ENCODE measurements at places on chromosomes 1 and 21.

DNA sequence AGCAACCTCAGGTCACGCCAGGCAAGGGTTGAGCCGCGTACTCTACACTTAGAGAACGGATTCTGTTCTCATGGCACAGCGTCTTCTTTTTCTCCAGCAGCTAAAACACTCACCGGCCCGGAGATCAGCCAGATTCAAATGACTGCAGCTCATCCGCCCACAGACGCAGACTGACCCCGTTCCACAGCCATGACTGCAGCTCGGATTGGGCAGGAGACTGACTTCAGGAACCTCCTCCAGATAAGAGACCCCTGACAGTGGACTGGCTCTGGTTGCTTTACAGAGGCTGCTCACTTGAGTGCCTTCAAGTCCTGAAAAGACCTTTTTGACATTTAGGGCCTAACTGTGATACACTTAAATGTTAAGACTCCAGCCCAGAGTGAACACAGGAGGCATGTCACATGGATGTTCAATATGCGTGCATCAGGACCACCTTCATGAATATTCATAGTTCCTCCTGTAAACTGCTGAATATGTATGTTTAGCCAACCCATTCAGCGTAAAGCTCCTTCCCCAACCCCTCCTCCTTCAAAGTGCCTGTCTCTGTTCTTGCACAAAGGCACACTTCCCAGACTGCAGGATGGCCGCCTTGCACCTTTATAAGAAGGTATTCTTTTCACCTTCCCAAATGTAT, 42.6 kb downstream of the BACE2 start:
- DNase-seq = no peak

DNA sequence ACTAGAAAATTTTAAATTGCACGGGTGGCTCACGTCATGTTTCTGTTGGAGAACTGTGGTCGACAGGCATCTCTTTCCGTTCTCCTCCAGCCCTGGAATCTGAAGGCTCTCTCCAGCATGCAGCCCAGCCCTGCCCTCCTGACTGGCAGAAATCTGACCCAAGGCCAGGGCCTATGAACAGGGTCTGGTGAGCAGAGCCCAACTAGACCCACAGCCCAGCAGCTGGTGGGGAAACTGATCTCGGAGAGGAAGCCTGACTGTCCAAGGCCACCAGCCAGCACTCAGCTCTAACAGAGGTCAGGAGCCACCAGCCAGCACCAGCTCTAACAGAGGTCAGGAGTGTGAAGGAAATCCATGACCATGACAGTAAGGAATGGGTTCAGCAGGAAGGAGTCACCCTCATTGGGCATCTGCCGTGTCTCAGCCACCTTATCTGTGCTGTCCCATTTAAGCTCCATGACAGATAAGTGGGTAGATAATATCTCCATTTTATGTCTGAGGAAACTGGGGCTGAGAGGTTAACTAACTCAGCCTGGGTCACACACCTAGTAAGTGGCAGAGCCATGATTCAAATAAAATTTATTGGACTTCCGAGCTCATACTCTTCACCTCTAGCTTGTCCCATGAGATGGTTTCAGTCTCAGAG, 20.2 kb upstream of the PKP1 start:
- DNase-seq = no peak

DNA sequence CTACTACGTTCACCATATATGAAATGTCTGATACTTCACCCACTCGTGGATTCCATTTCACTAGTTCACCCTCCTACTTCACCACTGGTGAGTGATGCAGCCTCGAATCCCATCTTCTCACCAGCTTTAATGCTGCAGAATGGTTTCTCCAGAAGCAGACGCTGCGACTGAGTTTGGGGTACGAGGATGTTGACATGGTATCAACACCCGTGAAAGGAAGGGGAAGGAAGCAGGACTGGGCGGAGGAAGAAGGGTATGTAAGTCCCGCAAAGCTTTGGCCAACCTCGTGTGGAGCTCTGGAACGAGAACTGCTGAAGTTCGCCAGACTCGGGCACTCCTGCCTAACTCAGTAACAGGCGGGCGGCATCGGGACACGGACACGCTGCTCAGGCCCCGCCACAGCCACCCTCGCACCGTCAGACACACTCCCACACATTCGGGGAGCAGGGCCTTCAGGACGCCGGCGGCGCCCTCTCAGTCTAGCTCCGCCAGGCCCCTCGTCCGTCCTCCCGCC, 833 bp upstream of the DIP2A start:
- DNase-seq = no peak

DNA sequence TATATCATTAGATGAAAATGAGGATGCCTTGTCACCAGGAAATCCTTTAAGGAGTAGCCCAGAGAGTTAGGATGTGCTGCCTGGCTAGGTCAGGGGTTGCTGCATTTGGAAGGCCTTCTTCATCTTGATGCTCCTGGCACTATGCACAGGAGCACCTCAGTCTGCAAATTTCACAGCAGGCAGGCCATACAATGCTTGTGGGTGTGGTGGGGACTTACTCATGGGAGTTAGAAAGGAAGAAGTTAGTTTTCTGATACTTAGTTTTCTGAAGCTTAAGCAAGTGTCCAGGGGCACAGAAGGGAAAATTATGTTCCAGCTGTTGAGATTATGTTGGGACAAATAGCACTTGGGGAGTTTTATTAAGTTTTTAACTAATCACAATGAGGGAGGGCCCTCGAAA, 11.4 kb downstream of the HLX start:
- no peak for DNase-seq

DNA sequence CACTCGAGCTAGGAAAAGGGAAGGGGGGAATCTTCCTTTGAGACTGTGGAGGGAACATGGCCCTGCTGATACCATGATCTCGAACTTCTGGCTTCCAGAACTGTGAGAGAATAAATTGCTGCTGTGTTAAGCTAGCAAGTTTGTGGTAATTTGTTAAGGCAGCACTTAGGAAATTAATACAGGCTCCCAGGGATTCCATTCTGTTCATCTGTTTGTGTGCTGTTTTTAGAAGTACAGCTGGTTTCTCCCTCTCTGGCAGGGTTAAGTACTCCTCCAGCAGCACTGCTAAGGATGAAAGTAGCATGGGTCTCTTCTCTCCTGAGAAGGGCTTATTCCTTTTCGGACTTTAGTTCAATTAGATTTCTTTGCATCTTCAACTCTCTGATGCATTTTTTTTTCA, 268.3 kb downstream of the HHIPL2 start:
- no peak for DNase-seq

DNA sequence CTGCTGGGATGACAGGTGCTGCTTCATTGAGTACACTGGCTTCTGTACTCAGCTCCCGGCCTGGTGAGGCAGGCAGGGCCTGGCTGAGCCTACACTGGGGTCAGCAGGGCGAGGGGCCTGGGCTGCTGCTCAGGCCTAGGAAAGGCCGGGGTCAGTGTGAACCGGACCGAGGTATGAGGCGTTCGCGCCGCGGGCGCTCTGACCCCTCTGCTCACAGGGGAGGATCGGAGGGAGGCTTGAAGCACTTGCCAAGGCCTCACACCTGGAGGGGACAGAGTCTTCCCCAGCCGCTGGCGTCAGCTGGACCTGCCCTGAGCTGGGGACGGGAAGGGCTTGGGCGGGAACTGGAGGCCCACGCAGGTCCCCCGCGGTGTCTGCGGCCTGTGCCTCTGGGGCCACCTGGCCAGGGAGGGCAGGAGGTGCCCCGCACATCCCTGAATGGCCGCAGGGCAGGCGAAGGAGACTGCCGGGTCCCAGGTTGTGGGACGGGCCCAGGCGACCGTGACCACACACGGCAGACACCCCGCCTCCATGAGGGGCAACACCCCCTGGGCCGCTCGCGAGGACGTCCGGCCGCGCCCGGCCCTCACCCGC, 466 bp downstream of the PEX10 start:
- no peak for DNase-seq

- no peak for DNase-seq
These were observed 85.2 kb upstream of the ADAM30 start for GRCh38 chr1:119981496-119981895.

DNA sequence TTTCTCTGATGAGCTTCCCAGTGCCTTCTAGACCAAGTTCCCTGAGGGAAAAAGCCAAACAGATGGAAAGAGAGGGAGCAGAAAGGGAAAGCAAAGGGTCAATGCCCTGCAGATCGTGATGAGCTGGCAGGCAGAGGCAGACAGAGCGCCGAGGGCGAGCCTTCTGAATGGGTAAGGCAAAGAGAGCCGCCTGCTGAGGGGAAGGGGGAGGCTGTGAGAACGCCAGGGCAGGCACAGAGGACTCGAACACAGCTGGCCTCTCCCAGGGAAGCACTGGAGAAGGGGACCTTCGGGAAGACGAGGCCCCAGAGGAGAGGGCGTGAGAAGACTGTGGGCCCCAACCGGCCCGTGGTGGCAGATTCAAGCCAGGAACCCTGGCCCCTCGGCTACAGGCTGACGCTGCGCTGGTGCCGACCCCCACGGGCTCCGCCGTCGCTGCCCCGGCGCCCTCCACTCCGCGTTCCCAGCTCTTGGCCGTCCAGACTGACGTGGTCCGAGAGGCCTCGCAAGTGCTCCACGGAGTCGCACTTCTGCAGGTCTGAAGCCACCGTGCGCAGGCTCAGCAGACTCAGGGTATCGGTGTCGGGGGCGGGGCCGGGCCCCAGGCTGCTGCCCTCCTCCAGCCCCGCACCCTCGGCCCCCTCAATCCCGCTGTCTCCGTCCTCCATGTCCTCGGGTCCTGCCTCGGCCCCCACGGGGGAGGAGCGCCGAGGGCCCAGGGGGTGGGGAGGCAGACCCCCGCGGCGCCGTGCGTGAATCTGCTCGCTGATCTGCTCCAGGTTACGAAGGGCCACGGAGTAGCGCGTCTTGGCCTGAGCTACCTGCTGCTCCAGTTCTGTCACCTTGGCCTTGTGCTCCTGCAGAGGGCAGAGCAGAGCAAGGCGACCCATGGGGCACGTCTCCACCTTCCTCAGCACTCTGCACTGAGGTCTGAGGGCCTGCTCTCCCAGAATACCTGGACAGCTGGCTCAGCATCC, 13.9 kb downstream of the SH3BP5L start:
- DNase-seq = no peak

GRCh38 chr1:154479764-154480421, 22.1 kb upstream of the TDRD10 start:
- DNase-seq = peak; percentile 61

DNA sequence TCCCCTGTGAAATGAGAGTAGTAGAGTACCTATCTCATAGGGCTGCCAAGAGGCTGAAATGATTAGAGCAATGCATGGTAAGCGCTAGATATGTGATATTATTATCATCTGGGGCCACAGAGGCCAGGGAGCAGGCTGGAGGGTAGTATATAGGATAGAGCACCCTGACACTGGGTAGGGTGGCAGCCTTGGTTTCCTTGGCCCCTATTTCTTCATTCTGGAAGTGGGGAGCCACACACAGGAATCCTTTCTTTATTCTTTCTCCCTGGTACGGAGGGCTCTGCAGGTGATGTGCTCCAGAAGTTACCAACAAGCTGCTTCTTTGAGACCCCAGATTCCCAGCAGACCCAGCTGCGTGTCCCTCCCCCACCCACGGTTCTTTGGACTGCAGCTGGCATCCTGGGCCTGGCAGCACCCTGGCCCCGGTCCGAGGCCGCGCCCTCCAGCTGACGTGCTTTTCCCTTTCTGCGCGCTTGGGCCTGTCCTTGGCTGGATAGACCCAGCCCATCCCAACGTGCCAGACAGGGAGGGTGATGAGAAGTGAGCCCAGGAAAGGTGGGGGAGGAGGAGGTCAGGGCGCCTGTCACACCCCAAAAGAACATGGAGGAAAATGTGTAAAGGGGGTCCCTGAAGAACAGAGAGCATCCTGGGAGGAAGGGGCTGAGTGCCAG, 18.2 kb downstream of the INAVA start:
- no peak for DNase-seq

DNA sequence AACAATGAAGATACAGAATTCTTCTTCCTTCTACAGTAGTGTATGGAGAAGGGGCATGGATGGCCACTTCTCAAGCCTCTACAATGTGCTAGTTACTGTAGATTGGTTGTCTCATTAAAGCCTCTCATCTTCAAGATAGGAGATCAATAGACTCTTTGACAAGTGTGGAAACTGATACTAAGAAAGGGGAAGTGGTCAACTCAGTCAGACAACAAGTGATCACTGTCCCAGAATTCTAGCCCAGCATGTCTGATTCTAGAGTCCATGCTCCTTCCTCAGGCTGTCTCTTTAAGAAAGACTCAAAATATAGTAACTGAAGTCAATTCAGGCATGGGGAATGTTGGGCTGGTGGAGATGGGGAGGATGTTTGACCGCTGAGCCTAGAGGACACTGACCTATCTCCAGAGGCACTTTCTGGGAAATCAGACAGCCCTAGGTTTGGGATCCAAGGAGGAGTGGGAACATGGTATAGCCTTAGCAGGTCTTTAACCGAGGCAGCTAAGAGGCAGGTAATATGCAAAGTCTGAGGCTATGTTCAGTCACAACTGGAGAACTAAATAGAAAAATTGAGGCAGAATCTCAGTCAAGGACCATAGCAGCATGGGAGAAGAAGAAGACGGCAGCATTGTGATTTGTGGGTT, 39.3 kb upstream of the EYA3 start:
- DNase-seq = no peak

GRCh38 chr1:246338546-246338945, 168.5 kb downstream of the SMYD3 start:
- no peak for DNase-seq

- no peak for DNase-seq
These were observed 219.3 kb upstream of the FGGY start for GRCh38 chr1:59077466-59078069.

DNA sequence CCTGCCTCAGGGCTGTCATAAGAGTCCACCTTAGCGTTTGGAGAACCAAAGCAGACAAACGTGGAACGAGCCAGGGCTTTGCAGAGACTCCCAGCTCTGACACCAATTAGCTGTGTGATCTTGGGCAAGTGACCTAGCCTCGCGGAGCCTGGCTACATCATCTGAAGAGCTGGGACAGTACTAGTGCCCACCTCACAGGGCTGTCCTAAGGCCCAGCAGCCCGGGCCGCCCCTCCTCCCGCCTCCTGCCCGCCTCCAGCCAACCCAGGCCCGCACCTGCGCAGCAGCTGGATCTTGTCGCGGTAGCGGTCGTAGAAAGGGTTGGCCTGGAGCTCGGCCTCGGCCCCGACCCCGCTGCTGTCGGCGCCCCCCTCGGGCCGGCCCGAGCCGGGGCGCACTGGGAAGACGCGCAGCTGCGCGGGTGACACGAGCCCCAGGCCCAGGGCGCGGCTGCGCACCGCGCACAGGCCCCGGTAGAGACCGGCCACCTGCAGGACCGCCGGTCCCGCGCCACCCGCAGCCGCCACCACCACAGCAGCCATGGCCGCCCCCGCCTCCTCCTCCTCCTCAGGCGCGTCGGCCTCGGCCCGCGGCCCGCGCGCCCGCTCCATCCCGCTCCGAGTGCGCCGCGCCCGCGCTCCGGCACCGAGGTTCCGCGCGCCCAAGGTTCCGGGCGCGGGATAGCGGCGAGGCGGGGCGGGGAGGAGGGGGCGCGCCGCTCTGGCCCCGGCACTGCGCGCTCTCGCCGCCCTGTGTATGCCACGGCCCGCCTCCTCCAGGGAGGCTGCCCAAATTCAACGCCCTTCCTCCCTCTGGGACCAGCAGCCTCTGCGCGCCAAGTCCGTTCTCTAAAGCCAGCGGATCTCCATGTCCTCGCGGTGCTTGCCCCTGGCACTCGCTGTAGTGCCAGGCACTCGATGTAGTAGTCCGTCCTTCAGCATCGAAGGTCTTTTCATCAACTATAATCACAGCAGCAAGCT, at the start of gene ATPAF1:
Gene ATPAF1, minus strand, starts transcription at position 583 of the 979 bp plus-strand sequence. Its CDS starts 42 bp downstream, at position 541.
- peak; percentile 68 for DNase-seq

Measured in CD4-positive, alpha-beta T cell treated with Interleukin-1 beta for 1 hour (primary cell).